ENCODE measurements at places on chromosomes 7 and 10. TPM values are rescaled to one million over a fixed set of nuclear protein-coding genes. Genes with fewer than 3 reads are reported as not detected.

GRCh38 chr7:126845331-126845730 is 407.4 kb downstream of the GRM8 start:
- DNase-seq, result no peak

GRCh38 chr7:7185371-7185989 is 3.1 kb downstream of the C1GALT1 start:
- no peak for DNase-seq

GRCh38 chr10:34955391-34955790 is 134.8 kb downstream of the CUL2 start:
- DNase-seq, result no peak

DNA sequence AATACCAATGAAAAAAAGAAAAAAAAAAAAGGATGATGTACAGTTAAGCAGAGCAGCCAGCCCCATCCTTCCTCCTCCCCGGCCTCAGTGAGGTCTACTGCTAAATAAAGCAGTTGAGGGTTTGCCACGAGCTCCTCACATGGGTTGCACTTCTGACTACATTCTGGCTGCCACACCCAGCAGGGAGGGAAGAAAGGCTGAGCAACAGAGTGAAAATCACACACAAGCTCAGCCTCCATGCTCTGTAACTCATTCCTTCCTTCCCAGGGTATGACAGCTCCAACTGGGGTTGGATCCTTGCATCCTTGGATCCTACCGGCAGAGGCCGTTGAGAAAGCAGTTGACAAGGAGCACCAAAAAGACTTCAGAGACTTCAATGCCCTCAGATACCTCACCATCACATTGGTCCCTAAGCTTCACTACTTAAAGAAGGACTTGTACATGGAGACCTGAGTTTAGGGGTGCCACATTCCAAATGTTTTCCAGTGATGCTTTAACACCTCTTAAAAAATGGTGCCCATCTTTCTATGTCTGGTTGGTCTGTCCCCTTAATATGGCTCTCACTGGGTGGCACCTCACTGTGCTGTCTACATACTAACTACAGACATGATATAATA is 52.9 kb upstream of the PIK3CG start:
- DNase-seq, result no peak

- no peak for DNase-seq
Observed at GRCh38 chr7:73387221-73387828, 46.3 kb upstream of the FZD9 start.

DNA sequence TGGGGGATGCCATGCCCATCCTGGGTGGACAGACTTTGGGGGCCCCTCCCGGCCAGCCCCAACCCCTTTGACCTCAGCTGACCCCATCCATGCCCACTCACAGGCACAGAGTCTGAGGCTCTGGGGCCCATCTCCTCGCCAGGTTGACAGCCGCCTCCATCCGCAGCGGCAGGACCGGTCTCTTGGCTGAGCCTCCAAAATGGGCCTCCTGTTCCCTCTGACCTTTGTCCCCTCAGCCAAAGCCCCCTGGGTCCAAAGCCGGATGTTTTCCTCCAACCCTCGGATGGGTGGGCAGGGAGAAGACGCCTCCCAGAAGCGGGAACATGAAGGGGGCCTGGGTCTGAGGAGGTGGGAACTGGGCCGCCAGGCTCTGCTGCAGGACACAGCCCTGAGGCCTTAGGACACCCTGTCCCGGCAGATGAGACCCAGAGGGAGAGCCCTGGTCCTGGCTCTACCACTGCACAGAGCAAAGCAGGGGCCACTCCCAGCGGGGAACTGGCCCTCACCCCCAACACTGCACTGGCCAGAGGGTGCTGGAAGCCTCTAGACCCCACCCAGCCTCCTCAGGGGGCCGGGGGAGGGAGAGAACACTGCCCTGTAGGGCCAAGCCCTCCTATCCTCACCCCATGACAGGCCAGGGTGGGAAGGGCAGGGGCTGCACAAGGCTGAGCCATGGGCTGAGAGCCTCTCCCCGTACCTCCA is 12.6 kb downstream of the PDGFA start:
- no peak for DNase-seq

- no peak for DNase-seq
Observed at GRCh38 chr10:129381741-129382140, 85.3 kb upstream of the MGMT start.

DNA sequence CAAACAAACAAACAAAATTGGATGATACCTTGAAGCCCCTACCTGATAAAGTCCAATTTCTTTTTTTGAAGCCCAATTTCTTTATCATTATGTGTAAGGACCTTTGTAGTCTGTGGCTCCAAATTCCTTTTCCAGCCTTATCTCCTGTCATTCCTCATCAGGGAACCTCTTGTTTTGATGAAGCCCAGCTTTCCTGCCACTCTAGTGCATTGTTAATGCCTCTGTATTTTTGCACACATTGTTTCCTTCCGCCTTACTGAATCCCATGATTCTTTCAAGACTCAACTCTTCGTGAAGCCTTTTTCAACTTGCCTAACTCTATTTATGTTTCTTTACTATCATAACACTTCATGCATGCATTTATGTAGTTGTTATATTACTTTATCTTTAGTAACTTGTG is 3.3 kb downstream of the FBH1 start:
- no peak for DNase-seq

INHBA gene
- total RNA-seq, result not detected
